Prostate gland (tissue), 2 donors: ENCODE measurements at places on chromosomes 2 and 18.

DNA sequence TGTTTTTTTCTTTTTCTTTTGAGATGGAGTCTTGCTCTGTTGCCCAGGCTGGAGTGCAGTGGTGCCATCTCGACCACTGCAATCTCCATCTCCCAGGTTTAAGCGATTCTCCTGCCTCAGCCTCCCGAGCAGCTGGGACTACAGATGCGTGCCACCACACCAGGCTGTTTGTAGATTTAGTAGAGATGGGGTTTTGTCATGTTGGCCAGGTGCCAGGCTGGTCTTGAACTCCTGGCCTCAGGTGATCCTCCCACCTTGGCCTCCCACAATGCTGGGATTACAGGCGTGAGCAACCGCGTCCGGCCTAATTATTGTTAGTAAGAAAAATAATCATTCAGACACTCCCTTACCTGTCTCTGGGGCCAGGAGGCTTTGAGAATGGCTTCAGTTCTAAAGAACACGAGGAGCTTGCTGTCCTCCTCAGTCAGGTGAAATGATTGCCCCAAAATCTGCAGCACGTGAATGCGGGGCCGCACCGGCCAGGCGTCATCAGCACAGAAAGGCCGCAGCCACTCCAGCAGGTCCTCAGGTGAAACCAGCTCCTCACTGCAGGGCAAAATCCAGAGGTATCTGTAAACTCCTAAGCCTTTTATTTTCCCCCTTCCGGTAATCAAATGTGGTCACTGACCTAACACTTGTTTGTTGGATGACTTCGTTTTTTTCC is 342.6 kb downstream of the NBAS start:
- no peaks in the 10 kb centered on the region for H3K36me3 ChIP-seq
- H3K4me3 ChIP-seq, result no peak overlapping the region
- no peaks in the 10 kb centered on the region for H3K4me1 ChIP-seq
- H3K27me3 ChIP-seq, result no peaks in the 10 kb centered on the region
- H3K27ac ChIP-seq, result no peak overlapping the region

- H3K27ac ChIP-seq, result peak overlapping the region; percentile 38
- peak; percentile 4 for DNase-seq
- H3K4me3 ChIP-seq, result no peak overlapping the region
Observed at GRCh38 chr2:241011751-241012510, 13.5 kb downstream of the SNED1 start.

GRCh38 chr2:136030406-136030805 is 45.0 kb upstream of the DARS1 start:
- no peaks in the 10 kb centered on the region for H3K4me1 ChIP-seq
- no peaks in the 10 kb centered on the region for H3K36me3 ChIP-seq
- H3K27ac ChIP-seq, result no peak overlapping the region

GRCh38 chr2:178949584-178949983 is 100.4 kb downstream of the CCDC141 start:
- no peak overlapping the region for H3K4me3 ChIP-seq
- no peaks in the 10 kb centered on the region for H3K36me3 ChIP-seq
- H3K4me1 ChIP-seq, result no peaks in the 10 kb centered on the region
